Mesenchymal stem cell (in vitro differentiated cells and primary cell): ENCODE measurements at places on chromosomes 6 and 20.

GRCh38 chr6:63912887-63913286, 277.3 kb downstream of the PHF3 start:
- H3K36me3 ChIP-seq: no peaks in the 10 kb centered on the region
- H3K4me1 ChIP-seq: no peaks in the 10 kb centered on the region
- no peak overlapping the region for H3K4me3 ChIP-seq
- no peak for DNase-seq

GRCh38 chr6:157486572-157486971, 105.6 kb downstream of the ZDHHC14 start:
- no peak overlapping the region for H3K27ac ChIP-seq
- H3K4me1 ChIP-seq: no peaks in the 10 kb centered on the region
- no peaks in the 10 kb centered on the region for H3K36me3 ChIP-seq
- H3K4me3 ChIP-seq: no peak overlapping the region

GRCh38 chr6:118813775-118814174, 80.2 kb upstream of the ASF1A start:
- DNase-seq: peak; percentile 46
- no peaks in the 10 kb centered on the region for H3K27me3 ChIP-seq
- no peak overlapping the region for H3K27ac ChIP-seq
- no peak overlapping the region for H3K4me3 ChIP-seq
- no peaks in the 10 kb centered on the region for H3K4me1 ChIP-seq

GRCh38 chr6:35970181-35970580, 49.3 kb upstream of the SRPK1 start:
- peak; percentile 76 for DNase-seq
- H3K27me3 ChIP-seq: no peaks in the 10 kb centered on the region
- peak overlapping the region; percentile 48 for H3K4me3 ChIP-seq
- H3K36me3 ChIP-seq: no peaks in the 10 kb centered on the region

DNA sequence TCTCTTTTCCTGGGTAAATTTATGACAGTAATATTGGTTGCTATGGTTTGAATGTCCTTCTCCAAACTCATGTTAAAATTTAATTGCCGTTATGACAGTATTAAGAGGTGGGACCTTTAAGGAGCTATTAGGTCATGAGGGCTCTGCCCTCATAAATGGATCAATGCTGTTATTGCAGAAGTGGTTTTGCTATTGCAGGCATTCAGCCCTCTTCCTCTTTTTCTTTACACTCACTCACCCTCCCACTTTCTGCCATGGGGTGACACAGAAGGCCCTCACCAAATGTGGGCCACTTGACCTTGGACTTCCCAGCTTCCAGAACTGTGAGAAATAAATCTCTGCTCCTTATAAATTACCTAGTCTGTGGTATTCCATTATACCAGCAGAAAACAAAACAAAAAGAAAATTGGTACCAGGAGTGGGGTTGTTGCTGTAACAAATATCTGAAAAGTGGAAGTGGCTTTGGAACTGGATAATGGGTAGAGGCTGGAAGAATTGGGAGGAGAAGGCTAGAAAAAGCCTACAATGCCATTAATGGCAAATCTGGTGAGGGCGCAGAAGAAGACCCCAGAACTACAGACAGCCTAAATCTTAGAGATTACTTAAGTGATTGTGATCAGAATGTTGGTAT, 24.8 kb upstream of the IGF2R start:
- H3K36me3 ChIP-seq: no peaks in the 10 kb centered on the region
- peak overlapping the region; percentile 50 for H3K4me3 ChIP-seq
- H3K4me1 ChIP-seq: no peaks in the 10 kb centered on the region
- no peak overlapping the region for H3K27ac ChIP-seq

DNA sequence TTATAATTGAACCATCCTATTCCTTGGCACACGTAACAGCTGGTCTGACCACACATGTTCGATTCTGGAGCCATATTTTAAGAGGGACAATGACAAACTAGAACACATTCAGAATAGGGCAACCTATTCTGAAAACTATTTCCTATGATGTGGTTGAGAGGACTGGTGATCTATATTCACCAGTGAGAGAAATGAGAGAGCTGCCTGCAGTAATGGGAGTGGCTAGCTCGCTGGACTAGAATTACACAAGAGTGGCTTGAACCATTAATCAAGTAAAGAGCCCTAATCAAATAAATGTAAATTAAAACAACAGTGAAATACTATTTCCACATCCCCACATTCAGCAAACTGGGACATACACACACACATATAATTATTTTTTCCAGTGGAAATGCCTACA, 55.3 kb upstream of the LY86 start:
- no peak for DNase-seq
- no peak overlapping the region for H3K27ac ChIP-seq
- no peak overlapping the region for H3K4me3 ChIP-seq

- peak; percentile 21 for DNase-seq
- no peak overlapping the region for H3K27ac ChIP-seq
- no peaks in the 10 kb centered on the region for H3K27me3 ChIP-seq
- H3K4me1 ChIP-seq: no peaks in the 10 kb centered on the region
These were observed 477.2 kb downstream of the EYS start for GRCh38 chr6:65229825-65230224.

DNA sequence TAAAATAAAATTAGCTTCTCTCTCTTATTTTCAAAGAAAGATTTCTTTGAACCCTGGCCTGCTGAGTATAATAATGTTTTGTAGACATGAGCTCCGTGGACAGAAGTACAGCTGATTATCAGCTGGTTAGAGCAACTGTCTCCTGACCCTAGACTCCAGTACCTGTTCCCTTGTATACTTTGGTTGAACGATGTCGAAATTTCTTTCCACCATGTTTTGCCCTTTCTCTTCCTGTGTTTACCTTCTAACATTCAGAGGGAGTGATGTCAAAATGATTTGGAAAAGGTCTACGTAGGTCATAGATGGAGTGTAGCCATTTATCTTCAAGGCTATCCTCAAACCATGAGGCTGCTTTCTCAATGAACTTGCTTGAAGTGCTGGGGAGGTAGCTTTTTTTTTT, 16.8 kb upstream of the ADTRP start:
- H3K4me3 ChIP-seq: no peak overlapping the region
- no peaks in the 10 kb centered on the region for H3K36me3 ChIP-seq
- peak; percentile 49 for DNase-seq

- H3K4me3 ChIP-seq: no peak overlapping the region
- peak; percentile 72 for DNase-seq
- H3K4me1 ChIP-seq: peaks cover 1% of the 10 kb centered on the region
- no peak overlapping the region for H3K27ac ChIP-seq
These were observed 68.4 kb upstream of the NOX3 start for GRCh38 chr6:155523821-155524651.

- H3K4me3 ChIP-seq: no peak overlapping the region
- H3K4me1 ChIP-seq: no peaks in the 10 kb centered on the region
- no peak overlapping the region for H3K27ac ChIP-seq
- no peak for DNase-seq
These were observed 16.9 kb upstream of the STK35 start for GRCh38 chr20:2084703-2085102.

GRCh38 chr6:75143191-75143590, 62.7 kb downstream of the COL12A1 start:
- peaks cover 68% of the 10 kb centered on the region for H3K36me3 ChIP-seq
- peaks cover 1% of the 10 kb centered on the region for H3K4me1 ChIP-seq
- H3K27me3 ChIP-seq: no peaks in the 10 kb centered on the region
- H3K27ac ChIP-seq: no peak overlapping the region
